ENCODE measurements at places on chromosomes 2 and 18. TPM values are rescaled to one million over a fixed set of nuclear protein-coding genes. Genes with fewer than 3 reads are reported as not detected.
A peak's percentile ranks its signal among the peaks of the same experiment; 100 is the strongest.

- no peak for DNase-seq
Measured at GRCh38 chr2:88038263-88039105, 17.1 kb downstream of the KRCC1 start.

DNA sequence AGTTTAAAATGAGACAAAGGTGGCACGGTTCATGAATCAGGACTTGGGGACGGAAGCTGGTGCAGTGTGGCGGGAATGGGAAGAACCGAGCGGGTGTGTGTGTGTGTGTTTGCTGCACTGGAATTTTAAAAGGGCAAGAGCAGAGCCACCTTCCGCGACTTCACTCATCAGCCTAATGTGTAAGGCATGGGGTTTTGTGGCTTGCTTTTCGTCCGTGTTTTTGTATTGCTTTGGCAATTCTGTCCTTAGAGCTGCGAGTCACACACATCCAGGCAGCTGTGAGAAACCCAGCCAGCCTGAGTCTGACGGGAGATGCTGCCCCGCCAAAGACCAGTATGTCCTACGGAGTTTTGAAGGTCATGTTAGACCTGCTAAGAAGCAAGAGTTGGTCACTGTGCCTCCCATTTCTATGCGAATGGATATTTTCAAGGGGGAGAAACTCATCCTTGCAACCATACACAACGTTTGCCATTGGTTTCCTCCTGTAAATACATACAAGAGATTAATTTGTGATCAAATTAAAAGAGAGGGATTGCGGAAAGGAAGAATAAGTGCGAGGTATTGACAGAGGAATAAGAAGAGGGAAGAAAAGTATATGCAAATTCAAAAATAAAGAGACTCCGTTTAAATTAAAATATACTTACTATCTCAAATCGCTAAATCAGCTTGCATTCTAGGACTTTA, 665 bp upstream of the CACNB4 start:
- peak; percentile 36 for DNase-seq

GPR75 gene
- 0.81 TPM for total RNA-seq

- no peak for DNase-seq
Measured at GRCh38 chr18:22346401-22346952, 71.2 kb downstream of the CTAGE1 start.

SULT1C2 gene
- total RNA-seq: 1.4 TPM

DNA sequence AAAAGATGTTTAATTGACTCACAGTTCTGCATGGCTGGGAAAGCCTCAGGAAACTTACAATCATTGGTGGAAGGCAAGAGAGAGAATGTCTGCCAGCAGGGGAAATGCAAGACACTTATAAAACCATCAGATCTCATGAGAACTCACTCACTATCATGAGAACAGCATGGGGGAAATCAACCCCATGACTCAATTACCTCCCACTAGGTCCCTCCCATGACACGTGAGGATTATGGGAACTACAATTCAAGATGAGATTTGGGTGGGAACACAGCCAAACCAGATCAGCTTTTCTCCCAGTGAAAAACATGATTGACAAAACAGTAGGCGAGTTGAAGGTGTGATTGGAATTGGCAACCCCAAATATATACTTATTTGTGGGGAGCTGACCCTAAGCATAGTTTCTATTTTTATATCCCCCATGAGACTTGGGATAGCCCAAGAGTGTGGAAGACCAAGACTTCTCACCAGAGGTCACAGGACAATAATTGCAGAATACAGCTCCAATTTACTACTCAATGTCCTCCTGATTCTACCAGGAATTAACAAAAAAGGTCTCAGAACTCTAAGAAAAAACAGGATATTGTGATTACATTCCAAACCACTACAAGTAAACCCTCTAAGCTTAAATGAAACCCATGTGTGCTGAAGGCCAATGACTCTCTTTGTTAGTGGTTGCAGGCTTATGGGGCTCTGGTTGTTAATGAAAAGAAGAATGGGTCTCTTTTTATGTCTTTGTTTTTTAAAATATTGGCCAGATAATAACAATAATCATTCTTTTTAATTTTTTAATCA, 96.1 kb upstream of the PIK3C3 start:
- no peak for DNase-seq

- no peak for DNase-seq
Measured at GRCh38 chr18:76394780-76395476, 100.1 kb downstream of the ZNF516 start.

VIT gene
- not detected for total RNA-seq

GRCh38 chr2:102139851-102140250, 2.7 kb upstream of the IL1R1 start:
- DNase-seq: no peak

GRCh38 chr2:47896450-47896968, 9.8 kb downstream of the FBXO11 start:
- no peak for DNase-seq

DNA sequence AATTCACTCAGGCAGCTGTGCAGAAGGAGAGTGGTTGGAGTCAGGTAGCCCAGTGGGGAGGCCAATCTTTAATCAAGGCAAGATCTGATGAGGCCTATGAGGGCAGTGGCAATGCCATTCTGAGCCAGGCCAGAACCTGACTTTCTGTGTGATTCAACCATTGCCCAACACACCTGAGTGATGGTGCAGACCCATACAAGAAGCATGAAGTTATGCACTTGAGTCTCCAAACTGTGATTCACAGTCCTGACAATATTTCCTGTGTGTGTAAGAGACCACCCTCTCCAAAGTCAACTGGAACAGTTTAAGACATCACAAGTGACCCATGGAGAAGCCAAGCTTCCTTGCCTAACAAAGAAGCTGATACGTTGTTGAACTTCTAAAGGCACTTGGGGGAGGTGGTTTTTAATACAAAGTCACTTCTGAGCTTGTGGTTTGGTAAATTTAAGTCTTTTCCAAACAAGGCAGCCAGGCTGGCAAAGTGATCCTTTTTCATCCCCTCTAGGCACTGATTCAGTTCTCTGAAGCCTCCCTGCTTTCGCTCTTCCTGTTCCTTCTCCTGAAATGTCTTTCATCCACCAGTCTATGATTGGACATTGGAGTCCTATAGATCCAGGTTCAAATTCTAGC, 49.0 kb downstream of the VSNL1 start:
- DNase-seq: no peak

DDX1 gene
- 70.7 TPM for total RNA-seq

GRCh38 chr2:195451160-195451559, 205.9 kb upstream of the SLC39A10 start:
- DNase-seq: no peak

GRCh38 chr18:39415471-39415870, 1849.9 kb upstream of the CELF4 start:
- DNase-seq: no peak

DNA sequence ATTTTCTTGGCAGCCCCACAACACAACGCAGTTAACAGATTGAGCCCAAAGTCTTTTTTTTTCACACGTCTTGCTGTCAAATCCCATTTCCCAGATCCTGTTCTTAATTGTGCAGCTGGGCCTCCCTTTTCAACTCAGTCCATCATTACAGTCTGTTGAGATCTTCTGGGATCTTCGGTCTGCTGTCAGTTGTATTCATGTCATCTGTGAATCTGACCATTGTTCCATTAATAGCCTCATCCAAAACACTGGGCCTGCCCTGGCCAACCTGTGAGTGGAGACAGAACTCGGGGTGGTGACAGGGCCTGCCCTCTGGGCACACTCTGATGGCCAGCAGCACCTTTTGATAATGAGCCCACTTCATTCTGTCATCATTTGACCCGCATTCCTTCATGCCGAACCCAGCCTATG, 39.7 kb upstream of the SEMA4C start:
- DNase-seq: no peak

Measured in H7 (cell line).